ENCODE measurements at places on chromosomes 2 and 18.
A peak's percentile ranks its signal among the peaks of the same experiment; 100 is the strongest.

GRCh38 chr18:37188016-37188791, 359.3 kb downstream of the KIAA1328 start:
- DNase-seq: no peak

- no peak for DNase-seq
Measured at GRCh38 chr2:138507267-138507666, 5.7 kb downstream of the SPOPL start.

GRCh38 chr2:239870276-239870675, 154.9 kb downstream of the NDUFA10 start:
- DNase-seq: no peak

- no peak for DNase-seq
Measured at GRCh38 chr2:233994151-233994550, 56.4 kb upstream of the SPP2 start.

GRCh38 chr2:121783180-121783579, 27.7 kb downstream of the TSN start:
- DNase-seq: no peak

- no peak for DNase-seq
Measured at GRCh38 chr2:240231838-240232244, 91.4 kb upstream of the OTOS start.

DNA sequence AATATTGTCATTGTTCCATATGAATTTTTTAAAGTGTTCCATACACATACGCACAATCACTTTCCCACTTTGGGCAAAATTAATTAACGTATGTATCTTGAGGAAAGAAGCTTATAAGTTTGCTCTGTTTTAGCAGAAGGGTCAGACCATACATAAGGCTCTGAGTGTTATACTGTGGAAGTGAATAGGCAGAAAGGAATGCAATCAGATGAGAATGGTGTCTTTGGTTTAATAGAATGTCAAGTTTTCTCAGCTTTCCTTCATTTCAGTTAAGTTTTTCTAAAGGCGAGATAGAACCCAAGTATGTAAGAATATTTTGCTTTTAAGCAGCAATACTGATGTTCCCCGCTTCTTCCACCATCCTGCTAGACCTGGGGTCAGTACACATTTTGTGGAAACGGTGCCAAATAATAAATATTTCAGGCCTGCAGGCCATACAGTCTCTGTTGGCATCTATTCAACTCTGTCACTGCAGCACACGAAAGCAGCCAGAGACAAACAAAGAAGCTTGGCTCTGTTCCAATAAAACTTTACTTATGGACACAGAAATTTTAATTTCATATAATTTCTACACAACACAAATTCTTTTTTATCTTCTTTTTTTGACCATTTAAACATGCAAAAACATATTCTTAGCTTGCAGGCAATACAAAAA, 100.6 kb downstream of the UPP2 start:
- no peak for DNase-seq

DNA sequence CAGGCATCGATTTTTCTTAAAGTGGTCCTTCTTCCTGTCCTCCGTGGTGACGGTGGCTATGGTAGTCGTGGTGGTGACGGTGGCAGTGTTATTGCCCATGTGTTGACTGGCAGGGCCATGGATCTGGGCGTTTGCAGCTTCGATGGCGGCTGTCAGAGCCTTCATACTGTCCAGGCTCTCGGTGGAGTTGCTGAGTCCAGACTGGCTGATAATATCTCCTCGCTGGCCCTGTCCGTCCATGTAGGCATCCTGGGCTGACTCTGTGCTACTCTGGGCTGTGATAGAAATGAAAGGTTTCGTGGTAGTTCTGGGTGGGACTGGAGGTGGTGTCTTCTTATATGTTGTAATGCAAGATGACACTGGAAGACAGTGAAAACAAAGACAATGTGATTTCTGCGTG, 131.9 kb downstream of the TGIF1 start:
- no peak for DNase-seq

GRCh38 chr2:186125156-186125555, 360.9 kb upstream of the ZC3H15 start:
- DNase-seq: no peak

DNA sequence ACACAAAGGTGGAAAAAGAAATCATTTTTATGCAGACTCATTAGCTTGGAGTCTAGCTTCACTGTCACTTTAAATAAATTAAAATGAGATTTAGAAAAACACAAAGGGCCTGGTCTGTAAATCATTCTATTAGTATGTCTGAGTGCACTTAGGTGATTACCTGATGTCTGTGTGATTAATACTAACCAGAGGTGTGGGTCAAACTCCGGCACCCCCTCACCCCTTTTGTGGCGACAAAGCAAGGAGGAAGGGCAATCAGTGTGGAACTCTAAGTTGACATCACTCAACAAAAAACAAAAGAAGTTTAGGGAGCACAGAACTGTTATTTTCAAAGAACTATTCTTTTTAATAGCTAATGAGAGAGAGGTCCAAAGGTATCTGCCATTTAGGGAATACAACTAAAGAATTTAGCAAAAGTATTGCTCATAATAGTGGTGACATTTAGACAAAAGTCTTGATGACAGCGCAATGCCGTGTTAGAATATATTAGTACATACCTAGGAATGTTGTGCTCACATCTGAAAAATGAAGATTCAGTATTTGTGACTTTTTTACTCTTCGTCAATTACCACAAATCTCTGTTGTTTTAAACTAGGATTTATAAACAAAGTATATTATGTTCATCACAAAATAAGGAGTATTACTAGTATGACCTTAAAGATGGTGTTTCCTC, 66.3 kb downstream of the ZEB2 start:
- DNase-seq: no peak

DNA sequence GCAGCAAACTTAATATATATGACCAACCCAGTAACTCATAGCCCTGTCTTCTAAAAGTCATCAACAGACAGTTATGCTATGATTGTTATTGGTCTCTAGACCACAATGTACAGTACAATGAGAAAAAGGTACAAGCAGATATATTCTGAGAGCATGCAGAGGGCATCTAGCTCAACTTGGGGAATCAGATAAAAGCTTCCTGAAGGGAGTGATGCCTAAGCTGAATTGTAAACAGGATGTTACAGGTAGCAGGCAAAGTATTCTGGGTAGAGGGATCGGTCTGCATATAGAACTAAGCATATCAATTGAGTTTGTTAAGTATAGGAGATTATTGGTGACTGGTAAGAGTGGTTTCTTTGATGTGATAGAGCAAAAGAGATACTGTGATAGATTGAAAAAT, 30.3 kb downstream of the ME2 start:
- no peak for DNase-seq

GRCh38 chr18:45666006-45666405, 50.7 kb downstream of the SLC14A2 start:
- DNase-seq: no peak

- no peak for DNase-seq
Measured at GRCh38 chr2:194867328-194867727, 789.7 kb upstream of the SLC39A10 start.

- no peak for DNase-seq
Measured at GRCh38 chr18:37285825-37286224, 279.8 kb downstream of the CELF4 start.

DNA sequence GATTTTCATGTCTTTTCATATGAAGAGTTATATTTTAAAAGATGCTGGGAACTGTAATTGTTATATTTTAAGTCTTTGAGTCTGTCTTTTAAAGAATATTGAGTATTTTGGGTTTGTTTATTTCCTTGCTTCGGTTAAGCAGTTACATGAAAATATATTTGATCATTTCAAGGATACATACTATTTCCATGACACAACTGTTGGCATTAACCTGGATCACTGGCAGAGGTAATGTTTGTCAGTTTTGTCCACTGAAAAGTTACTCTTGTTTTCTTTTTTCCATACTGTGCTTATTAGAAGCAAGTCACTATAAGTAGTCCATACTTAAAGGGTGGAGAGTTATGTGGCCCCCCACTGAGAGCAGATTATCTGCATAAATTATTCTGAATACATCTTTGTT, 1142.0 kb upstream of the TMEFF2 start:
- DNase-seq: no peak

DNA sequence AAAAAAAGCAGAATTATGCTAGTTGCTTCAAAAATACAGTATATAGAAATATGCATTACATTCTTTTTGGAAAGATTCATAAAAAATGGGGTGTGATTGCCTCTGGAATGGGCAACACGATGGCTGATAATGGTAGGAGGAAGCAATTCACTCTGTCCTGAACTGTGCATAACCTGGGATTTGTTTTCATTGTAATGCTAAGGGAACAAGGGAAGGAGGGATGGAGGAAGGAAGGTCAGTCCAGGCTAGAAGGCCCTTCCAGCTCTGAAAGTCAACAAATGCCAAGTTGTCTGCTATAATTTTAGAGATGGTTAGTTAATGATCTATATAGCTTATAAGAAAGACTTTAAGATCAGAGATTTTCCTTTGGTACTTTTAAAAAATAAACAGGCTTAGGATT, 40.8 kb downstream of the BUB1 start:
- DNase-seq: no peak

DNA sequence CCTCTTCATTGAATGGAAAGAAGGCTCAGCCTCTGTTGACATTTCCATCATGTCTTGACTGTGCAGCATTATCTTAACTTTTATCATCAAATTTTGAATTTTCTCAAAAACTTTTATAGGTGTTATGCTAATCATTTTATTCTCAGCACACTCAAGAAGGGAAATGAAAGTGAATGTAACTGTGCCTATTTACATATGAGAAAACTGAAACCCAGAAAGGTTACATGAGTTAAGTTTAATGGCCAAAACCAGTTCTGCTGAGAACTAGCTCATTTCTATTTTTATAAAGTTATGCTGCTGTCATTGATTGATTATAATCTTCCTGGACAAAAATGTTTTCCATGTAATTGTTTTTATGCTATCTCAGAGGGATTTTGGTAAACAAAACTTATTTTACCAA, 618.8 kb upstream of the NRXN1 start:
- DNase-seq: no peak

DNA sequence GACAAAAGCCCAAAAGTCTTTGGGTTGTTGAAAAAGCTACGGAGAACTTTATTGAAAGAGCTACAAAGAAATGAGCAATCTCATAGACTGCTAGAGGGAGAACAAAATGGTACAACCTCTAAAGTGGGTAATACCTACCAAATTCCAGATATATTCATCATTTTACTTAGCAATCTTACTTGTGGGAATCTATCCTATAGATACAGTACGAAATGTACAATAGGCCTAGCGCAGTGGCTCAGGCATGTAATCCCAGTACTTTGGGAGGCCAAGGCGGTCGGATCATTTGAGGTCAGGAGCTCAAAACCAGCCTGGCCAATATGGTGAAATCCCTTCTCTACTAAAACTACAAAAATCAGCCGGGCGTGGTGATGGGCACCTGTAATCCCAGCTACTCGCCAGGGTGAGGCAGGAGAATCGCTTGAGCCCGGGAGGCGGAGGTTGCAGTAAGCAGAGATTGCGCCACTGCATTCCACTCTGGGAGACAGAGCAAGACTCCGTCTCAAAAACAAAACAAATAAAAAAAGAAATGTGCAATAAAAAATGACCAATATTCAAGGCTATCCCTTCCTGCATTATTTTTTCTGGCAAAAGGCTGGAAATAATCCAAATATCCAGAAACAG, 10.1 kb downstream of the EXOC6B start:
- no peak for DNase-seq

DNA sequence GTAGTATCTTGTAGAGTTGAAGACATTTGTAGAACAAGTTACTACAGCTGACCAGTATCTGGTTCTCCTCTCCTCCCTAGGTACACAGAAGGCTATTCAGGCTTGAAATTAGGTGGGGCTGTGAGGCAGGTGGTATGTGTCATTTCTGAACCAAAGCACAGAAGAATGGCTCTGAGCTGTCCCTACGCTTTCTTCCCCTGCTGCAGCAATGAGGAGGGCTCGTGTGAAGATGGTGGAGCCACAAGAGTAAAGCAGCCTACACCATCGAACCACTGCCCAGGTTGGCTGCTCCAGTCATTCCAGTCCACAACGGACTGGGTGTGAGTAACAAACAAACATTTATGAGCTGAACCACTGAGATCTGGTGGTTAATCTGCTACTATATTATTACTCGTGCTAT, 148.9 kb downstream of the DTNB start:
- DNase-seq: no peak

DNA sequence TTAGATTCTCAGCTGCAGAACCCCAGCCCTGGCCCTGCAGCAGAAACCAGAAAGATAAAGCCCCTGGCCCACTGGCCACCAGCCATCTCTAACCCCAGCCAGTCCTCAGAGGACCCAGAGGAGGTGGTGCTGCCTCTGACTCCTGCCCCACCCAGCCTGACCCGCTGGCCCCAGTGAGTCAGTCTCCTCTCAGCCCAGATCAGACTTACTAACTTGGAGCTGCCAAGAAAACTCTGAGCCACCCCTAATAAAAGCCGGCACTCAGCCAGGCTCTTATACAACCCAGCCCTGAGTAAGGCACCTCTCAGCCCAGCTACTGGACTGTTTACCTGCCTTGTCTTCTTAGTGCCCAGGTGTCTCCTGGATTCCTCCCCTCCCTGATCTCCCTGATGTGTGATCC, 2.0 kb downstream of the SLC14A2 start:
- no peak for DNase-seq

- DNase-seq: peak; percentile 68
Measured at GRCh38 chr2:98464772-98465310, 20.2 kb downstream of the INPP4A start.

DNA sequence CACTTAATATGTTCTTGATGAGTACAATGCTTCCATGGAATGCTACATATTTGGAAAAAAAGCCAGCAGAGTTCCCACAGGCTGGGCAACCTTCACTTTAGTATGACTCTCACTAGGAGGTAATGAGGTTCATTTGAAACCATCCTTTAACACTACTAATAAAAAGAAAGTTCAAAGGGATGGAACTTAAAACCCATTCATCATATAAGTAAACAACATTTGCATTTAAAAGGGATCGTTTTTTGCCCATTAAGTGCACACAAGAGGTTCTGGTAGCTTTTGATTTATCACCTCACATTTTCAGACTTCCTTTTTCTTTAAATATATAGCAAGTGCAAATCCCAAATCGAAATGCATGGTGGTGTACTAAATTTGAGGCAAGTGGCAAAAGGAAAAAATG, 270.8 kb upstream of the DCC start:
- DNase-seq: no peak

GRCh38 chr2:55419233-55419678, 400 bp downstream of the CCDC88A start:
- no peak for DNase-seq

DNA sequence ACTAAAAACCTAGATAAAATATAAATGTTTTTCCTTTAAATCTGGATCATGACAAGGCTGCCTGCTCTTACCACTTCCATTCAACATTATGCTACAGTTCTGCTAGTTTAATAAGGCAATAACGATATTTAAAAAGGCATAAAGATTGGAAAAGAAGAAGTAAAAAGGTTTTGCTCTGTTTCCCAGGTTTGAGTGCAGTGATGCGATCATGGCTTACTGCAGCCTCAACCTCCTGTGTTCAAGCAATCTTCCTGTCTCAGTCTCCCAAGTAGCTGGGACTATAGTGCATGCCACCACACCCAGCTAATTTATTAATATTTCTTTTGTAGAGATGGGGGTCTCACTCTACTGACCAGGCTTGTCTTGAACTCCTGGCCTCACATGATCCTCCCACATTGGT, 40.8 kb downstream of the PROKR1 start:
- no peak for DNase-seq

All from CMK (cell line).